Activated naive CD4-positive, alpha-beta T cell treated with anti-CD3 and anti-CD28 coated beads for 36 hours (primary cell): ENCODE measurements at places on chromosomes 2 and 18. TPM values are rescaled to one million over a fixed set of nuclear protein-coding genes. Genes with fewer than 3 reads are reported as not detected.

Gene PARD6G
- not detected for total RNA-seq

- H3K27me3 ChIP-seq, result no peaks in the 10 kb centered on the region
- no peak for DNase-seq
- H3K36me3 ChIP-seq, result no peaks in the 10 kb centered on the region
- no peak overlapping the region for H3K4me3 ChIP-seq
Observed at GRCh38 chr2:116680256-116680936, 1134.1 kb upstream of the DDX18 start.

GRCh38 chr18:8747440-8747937, 42.1 kb downstream of the MTCL1 start:
- H3K4me1 ChIP-seq, result peaks cover 32% of the 10 kb centered on the region
- H3K36me3 ChIP-seq, result no peaks in the 10 kb centered on the region
- no peak for DNase-seq
- H3K27ac ChIP-seq, result no peak overlapping the region

Gene HRH4
- not detected for total RNA-seq

DNA sequence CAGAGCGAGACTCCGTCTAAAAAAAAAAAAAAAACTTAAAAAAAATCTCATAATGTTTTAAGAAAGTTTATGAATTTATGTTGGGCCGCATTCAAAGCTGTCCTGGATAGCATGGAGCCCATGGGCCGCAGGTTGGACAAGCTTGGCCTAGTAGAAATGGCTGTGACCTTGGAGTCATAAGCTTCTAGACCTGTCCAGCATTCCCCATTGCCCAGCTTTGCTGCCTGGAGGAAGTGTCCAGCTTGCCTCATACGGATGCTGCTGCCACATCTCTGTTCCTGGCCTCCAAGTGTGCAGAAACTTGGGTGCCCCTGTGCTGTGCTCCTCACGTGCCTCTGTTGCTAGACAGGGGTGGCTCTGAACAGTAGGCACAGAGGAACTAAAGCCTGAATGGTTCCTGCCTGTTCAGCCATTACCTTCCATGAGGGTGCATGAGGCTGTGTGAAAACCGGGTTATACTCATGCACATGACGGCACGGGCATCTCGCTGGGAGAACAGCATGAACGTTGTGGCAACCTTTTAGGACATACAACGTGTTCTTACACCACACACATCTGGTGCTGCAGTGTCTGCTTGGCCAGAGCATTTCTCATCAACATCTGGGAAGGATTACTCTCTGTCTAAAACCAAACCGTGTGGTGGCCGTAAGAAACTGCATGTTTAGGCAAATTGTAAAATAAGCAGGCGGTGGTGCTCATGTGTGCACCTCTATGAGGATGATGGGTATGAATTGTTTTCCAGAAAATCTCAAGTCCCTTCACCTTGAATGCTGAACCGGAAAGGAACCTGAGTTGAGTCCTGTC, 38.2 kb downstream of the FHOD3 start:
- H3K27ac ChIP-seq, result no peak overlapping the region
- peaks cover 3% of the 10 kb centered on the region for H3K27me3 ChIP-seq
- DNase-seq, result no peak
- no peak overlapping the region for H3K4me3 ChIP-seq

Gene PID1
- not detected for total RNA-seq

- H3K36me3 ChIP-seq, result no peaks in the 10 kb centered on the region
- H3K4me3 ChIP-seq, result no peak overlapping the region
- no peak overlapping the region for H3K27ac ChIP-seq
- no peak for DNase-seq
Observed at GRCh38 chr2:109280804-109281203, 151.8 kb downstream of the SH3RF3 start.

- H3K4me3 ChIP-seq, result no peak overlapping the region
- H3K36me3 ChIP-seq, result peaks cover 4% of the 10 kb centered on the region
- DNase-seq, result no peak
- H3K27me3 ChIP-seq, result no peaks in the 10 kb centered on the region
Observed at GRCh38 chr18:45889419-45890064, 64.1 kb downstream of the SIGLEC15 start.

DNA sequence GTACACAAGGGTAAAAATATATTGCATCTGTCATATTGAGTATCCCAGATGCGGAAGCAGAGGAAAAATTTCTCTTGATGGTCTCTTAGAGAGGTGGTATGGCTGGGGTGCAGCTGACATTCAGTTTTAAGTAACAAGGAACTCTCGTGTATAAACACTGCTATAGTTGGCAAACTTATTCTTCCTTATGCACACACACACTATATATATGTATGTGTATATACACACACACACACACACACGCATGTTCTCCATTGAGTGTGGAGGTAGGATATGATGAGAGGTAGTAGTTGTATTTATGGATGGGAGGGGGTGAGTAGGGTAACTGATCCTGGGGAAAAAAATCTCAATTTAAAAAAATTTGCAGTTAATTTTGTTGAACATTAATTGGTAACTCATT, 10.6 kb downstream of the PHLPP1 start:
- H3K36me3 ChIP-seq, result no peaks in the 10 kb centered on the region
- no peaks in the 10 kb centered on the region for H3K27me3 ChIP-seq
- no peak overlapping the region for H3K27ac ChIP-seq
- peaks cover 6% of the 10 kb centered on the region for H3K4me1 ChIP-seq
- no peak overlapping the region for H3K4me3 ChIP-seq

Gene ALPI
- total RNA-seq, result not detected

DNA sequence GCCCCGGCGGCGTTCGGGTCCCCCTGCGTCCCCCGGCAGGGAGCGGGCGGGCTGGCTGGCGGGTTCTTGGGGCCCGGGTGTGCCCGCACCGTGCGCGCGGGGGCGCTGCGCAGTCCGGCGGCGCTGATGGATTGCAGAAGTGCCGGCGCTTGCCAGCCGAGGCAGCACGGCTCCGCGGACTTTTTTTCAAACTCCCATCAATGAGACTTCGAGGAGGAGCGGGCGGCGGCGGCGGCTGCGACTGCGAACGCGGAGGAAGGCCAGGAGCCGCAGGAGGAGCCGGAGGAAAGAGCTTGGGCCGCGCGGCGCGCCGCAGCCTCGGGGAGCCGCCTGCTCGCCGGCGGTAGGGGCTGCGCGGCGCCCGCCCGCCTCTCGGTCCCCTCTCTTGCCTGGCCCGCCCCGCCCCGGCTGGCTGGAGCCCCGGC, at the start of gene GLI2:
TSS of gene GLI2 (plus strand) at position 123 of the 425 bp plus-strand sequence. CDS start 61,453 bp downstream, outside the sequence.
- H3K36me3 ChIP-seq, result no peaks in the 10 kb centered on the region
- peak within 1 kb of the TSS; percentile 49 for H3K4me3 ChIP-seq
- H3K4me1 ChIP-seq, result peaks cover 9% of the 10 kb centered on the region
- H3K27ac ChIP-seq, result no peak within 1 kb of the TSS
- DNase-seq, result peak; percentile 67

- H3K27ac ChIP-seq, result no peak overlapping the region
- no peak overlapping the region for H3K4me3 ChIP-seq
- DNase-seq, result no peak
- H3K27me3 ChIP-seq, result no peaks in the 10 kb centered on the region
Observed at GRCh38 chr2:231263118-231263831, 64.8 kb downstream of the ARMC9 start.

Gene ABI2
- 40.9 TPM for total RNA-seq

Gene SERPINB13
- not detected for total RNA-seq

Gene LRRC30
- total RNA-seq, result not detected

Gene RABL2A
- 9.2 TPM for total RNA-seq

DNA sequence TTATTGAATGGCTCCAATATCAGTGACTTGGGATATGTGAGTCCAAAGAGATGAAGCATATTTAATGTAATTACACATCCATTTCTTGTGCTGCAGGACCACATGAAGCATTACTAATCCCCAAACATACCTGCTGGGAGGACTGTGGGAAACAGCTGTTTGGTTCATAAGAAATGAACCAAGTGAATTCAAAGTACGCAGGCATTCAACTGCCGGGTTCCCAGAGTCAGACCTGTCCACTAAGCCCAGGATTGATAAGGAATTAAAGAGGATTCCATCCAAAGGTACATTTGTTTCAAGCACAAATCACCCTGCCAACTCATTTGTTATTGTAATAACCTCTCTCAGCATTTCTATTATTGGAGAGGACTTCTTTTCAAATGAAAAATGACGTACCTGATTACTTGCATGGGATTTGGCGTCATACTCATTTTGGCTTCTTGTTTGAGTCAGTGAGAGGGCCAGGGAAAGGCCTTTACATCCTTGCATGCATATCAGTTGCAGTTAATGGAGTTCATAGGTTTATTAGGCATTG, 230.7 kb downstream of the TXNL1 start:
- H3K36me3 ChIP-seq, result no peaks in the 10 kb centered on the region
- no peaks in the 10 kb centered on the region for H3K4me1 ChIP-seq
- H3K27ac ChIP-seq, result no peak overlapping the region
- H3K4me3 ChIP-seq, result no peak overlapping the region
- no peak for DNase-seq

- H3K27ac ChIP-seq, result no peak within 1 kb of the TSS
- peak; percentile 54 for DNase-seq
- H3K36me3 ChIP-seq, result no peaks in the 10 kb centered on the region
- H3K4me1 ChIP-seq, result no peaks in the 10 kb centered on the region
- H3K4me3 ChIP-seq, result peak within 1 kb of the TSS; percentile 10
Observed at GRCh38 chr18:7566567-7567473, at the start of gene PTPRM. PTPRM (plus strand) TSS chr18:7567316; CDS start chr18:7567819, 503 bp downstream.

DNA sequence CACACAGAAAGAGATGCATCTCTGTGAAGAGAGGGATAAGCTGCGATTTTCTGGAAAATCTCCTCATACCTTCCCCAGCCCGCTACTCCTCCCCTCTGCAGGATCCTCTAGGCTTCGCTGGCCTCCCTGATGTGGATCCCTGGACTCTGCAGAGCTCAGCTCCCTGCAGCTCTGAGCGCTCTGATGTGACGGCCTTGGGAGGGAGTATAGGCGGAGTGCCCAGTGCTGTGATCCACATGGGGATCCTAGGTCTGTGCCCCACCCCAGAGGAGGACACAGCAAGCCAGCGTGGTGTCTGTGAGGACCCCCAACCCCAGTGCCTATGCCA, 111.0 kb downstream of the GYPC start:
- H3K36me3 ChIP-seq, result no peaks in the 10 kb centered on the region
- no peaks in the 10 kb centered on the region for H3K27me3 ChIP-seq
- no peak for DNase-seq
- peaks cover 37% of the 10 kb centered on the region for H3K4me1 ChIP-seq
- no peak overlapping the region for H3K4me3 ChIP-seq

Gene IL18R1
- total RNA-seq, result 18.4 TPM

DNA sequence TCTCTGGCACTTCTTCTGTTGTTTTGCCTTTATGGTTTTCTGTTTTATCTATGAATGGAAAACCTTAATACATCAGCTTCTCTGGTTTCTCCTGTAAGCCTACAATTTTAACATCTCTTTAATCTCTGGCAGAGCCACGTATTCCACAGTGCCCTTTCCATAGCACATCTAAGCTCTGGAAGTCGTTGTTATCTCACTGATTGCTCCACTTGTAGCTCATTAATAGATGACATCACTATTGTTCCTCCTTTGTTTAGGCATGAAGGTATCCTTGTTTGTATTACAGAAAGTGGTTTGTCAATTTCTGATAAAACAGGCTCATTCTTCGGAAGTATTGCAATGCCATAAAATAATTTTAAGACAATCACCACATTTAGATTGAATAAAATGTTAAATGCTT, 185.2 kb downstream of the ZNF804A start:
- no peaks in the 10 kb centered on the region for H3K36me3 ChIP-seq
- no peak for DNase-seq
- H3K27ac ChIP-seq, result no peak overlapping the region
- H3K27me3 ChIP-seq, result no peaks in the 10 kb centered on the region

Gene LRP1B
- not detected for total RNA-seq

GRCh38 chr2:201164166-201164565, 18.8 kb upstream of the CASP10 start:
- peaks cover 6% of the 10 kb centered on the region for H3K4me1 ChIP-seq
- H3K4me3 ChIP-seq, result no peak overlapping the region

GRCh38 chr2:128325611-128326181, 7.0 kb upstream of the HS6ST1 start:
- H3K4me3 ChIP-seq, result no peak overlapping the region
- no peaks in the 10 kb centered on the region for H3K36me3 ChIP-seq
- H3K27me3 ChIP-seq, result no peaks in the 10 kb centered on the region
- no peak for DNase-seq

- no peak overlapping the region for H3K27ac ChIP-seq
Observed at GRCh38 chr2:169509955-169510354, 453 bp downstream of the KLHL41 start.

GRCh38 chr2:194700116-194700515, 956.9 kb upstream of the SLC39A10 start:
- no peak for DNase-seq
- no peak overlapping the region for H3K27ac ChIP-seq
- no peaks in the 10 kb centered on the region for H3K4me1 ChIP-seq
- no peak overlapping the region for H3K4me3 ChIP-seq

DNA sequence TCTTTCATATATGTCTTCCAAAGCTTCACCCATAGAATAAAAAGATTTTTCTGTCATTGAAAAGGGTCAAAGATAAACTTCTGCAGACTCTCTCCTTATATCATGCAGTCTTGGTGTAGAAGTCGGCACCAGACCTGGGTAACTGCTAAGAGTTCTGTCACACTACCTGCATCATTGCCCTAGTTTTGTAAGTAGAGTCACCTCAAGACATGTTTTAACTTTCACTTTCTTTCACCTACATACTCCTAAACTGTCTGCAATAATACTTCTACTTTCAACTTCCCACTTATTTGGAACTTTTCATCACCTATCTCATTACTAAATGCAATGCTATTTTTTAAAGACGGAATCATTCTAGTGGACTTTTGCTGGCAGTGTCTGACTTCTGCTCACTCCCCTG, 475.6 kb upstream of the VRK2 start:
- no peaks in the 10 kb centered on the region for H3K36me3 ChIP-seq
- H3K4me1 ChIP-seq, result no peaks in the 10 kb centered on the region
- H3K27me3 ChIP-seq, result no peaks in the 10 kb centered on the region
- no peak for DNase-seq
- no peak overlapping the region for H3K4me3 ChIP-seq

DNA sequence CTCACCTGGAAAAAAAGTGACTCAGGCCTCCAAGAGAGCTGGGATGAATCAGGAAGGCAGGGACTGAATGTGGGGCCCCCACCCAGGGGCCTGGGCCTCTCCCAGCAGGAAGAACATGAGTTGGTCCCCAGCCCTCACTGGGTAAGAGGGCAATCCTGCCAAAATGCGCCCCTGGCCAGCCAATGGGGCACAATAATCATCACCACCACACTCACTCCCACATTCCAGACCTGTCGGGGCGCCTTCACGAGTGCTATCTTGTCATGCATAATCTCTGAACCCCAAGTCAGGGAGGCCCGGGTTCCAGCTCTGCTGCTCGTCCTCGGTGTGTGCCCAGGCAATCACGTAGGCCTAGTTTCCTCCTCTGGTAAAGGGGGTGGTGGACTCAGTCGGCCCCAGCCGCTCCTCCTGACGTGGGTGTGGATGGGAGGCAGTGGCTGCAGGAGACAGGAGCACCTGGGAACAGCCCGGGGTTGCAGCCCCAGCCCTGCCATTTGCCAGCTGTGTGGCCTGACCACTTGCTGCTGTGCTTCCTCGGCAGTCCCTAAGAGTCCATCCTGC, 115.1 kb downstream of the CYP26B1 start:
- H3K4me1 ChIP-seq, result no peaks in the 10 kb centered on the region
- no peak for DNase-seq
- H3K36me3 ChIP-seq, result no peaks in the 10 kb centered on the region

Gene GULP1
- total RNA-seq, result not detected

- no peak overlapping the region for H3K27ac ChIP-seq
- H3K4me1 ChIP-seq, result no peaks in the 10 kb centered on the region
- H3K36me3 ChIP-seq, result no peaks in the 10 kb centered on the region
- DNase-seq, result no peak
Observed at GRCh38 chr18:23798249-23798648, 109.0 kb downstream of the LAMA3 start.

- DNase-seq, result no peak
- peaks cover 54% of the 10 kb centered on the region for H3K27me3 ChIP-seq
- peaks cover 2% of the 10 kb centered on the region for H3K36me3 ChIP-seq
- no peak overlapping the region for H3K4me3 ChIP-seq
- no peak overlapping the region for H3K27ac ChIP-seq
- peaks cover 2% of the 10 kb centered on the region for H3K4me1 ChIP-seq
Observed at GRCh38 chr2:206255003-206255402, 19.5 kb upstream of the ZDBF2 start.
